T-helper 9 cell (primary cell): ENCODE measurements at places on chromosomes 5 and 9.

DNA sequence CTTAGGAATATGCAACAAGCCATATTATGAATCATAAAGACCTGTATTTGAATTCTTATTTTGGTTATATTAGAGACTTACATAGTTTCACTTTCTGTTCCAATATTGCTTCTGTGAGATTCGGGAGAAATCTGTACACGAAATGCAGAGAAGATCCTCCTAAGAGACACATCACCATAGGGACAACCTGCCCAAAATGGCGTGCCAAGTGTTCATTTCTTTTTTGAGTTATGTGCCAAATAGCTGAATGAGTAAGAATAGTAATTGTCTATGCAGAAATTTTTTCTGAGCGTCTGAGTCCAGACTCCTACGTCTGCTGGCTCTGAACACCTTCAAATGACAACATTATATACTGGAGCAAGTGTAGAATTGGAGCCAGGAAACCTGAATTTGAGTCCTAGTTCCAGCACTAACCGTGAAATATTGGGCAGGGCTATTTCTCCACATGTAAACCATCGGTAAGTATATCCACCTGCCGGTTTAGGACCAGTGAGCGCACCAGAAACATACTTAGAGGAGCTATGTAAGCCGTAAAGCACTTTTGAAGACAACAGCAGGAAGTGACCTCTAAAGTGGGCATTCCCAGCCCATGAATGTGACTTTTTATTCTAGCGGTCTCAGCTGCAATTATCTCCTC, 163.9 kb upstream of the DMRT1 start:
- no peak for DNase-seq

DNA sequence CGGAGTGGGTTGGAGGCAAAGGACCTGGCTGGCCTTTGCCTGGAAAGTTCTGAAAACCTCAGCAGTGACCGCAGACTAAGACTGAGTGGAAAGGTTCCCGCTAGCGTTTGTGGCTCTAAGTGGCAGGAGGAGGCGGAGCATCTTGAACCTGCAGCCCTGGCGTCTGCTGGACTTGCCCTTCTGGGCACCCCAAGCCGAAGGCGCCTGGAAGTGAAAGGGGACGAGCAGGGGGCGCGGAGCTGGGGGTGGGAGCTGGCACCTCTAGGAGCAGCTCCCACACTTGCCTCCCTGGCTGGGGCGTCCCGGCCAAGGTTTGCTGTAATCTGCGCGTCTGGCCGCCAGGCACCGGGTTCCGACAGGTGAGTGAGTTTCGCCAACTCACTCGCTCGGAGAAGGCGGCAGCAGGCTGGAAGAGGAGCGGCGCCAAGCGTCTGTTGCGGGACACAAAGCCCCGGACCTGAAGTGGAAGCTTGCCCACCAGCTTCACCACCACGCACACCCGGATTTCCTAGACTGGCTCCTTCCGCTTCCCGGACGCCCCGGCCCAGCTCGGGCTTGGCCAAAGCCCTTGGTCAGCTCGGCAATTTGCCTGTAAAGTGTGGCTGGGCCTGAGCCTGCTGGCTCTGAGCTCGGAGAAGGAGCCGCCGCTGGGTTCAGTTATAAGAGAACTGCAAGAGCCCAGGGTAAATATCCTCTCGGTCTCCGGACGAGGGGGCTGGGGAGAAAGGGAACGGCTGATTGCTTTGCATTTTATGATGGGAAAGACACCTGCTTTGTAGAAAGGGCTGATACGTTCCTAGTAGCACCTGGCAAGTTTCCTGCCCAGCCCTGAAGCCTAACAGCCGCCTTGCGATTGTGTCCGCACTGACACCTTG, at the start of gene GNA14:
Gene GNA14, minus strand, starts transcription at position 89 of the 875 bp plus-strand sequence. CDS start 529 bp downstream, outside the sequence.
- DNase-seq: no peak

DNA sequence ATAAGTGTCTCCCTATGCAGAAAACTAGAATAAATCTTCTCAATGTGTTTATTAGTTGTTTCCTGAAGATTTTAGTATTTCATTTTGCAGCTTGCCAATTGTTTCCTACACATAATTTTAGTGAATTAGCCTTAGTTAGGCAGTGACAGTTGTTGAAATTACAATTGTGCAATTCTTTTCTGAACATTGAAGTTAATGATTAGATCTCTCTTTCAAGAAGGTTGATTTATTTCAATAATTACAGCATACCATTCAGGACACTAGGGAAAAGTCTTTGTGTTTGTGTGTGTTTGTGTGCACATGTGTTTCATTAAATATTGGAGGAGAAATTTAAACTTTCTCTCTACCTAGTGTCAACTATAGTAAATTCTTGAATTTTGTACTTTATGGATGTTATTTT, 199.6 kb upstream of the MPDZ start:
- DNase-seq: no peak

GRCh38 chr9:21810881-21811280, 8.4 kb downstream of the MTAP start:
- no peak for DNase-seq

DNA sequence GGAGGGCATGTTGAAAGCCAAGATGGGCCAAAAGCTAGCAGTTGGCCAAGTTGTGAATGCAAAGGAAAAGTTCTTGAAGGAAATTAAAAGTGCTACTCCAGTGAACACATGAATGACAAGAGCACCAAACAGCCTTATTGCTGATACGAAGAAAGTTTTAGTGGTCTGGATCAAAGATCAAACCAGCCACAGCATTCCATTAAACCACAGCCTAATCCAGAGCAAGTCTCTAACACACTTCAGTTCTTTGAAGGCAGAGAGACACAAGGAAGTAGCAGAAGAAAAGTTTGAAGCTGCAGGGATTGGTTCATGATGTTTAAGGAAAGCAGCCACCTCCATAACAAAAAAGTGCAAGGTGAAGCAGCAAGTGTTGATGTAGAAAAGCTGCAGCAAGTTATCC, 71.6 kb downstream of the ERCC6L2 start:
- no peak for DNase-seq

DNA sequence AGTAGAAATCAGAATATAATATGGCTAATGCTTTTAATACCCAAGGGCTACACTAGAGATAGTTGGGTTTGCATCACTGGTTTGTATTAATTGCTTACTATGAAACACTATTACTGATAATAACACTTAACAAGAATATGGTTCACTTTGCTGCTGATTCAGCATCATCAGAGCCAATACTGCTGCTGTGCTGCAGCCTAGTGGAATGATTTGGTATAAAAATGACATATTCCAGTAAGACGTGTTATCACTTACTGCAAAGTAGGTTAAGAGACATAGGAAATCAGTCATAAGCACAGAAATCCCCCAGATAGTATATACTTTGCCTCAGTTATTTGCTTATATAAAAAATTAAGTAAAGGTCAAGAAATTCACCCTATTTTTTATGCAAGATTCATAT, 2.8 kb downstream of the CDH10 start:
- DNase-seq: no peak

DNA sequence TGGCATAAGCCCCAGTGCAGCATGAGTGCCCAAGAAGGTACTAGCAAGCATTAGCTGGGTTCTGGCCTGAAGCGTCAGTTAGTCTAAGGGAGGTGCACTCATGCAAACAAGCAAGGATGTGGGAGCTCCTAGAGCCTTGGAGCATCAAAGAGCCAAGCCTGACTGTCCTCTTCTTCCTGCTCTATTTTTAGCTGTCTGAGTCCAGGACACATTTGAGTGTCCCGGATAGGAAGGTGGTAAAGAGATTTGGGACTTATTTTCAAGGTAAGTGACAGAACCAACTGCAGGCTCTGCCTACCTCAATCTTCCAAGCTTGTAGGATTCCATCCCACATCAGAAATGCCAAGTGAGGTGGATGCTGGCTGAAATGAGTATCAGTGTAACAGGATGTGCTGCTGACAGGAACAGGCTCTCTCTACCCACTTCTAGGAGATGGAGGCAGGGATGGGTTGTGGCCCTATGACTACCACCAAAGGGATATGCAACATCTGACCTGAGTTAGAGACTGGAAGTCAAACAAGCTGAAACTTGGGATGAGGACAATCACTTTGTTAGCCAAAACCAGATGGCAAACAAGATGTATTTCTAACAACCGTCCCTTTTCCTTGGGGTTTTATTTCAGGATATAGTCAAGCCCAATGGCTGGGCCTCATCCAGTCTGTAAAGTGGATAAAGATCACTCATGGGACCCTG, 15.1 kb downstream of the MACROH2A1 start:
- DNase-seq: no peak

DNA sequence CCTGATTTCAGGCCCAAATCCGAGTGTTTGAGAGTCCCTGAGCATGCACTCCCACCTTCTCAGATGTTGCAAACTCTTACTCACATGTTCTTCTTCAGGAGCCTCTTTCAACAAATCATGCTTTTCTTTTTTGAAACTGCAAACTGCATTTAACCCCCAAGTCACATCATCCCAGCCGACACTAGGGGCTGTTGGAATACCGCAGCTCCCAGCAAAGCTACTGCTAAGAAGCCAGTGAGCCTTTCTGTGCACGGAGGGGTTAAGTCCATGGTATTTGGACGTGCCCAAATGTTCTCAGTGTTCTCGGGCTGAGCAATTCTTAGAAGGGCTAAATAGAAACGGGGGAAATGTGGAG, 282.9 kb downstream of the NFIB start:
- no peak for DNase-seq

DNA sequence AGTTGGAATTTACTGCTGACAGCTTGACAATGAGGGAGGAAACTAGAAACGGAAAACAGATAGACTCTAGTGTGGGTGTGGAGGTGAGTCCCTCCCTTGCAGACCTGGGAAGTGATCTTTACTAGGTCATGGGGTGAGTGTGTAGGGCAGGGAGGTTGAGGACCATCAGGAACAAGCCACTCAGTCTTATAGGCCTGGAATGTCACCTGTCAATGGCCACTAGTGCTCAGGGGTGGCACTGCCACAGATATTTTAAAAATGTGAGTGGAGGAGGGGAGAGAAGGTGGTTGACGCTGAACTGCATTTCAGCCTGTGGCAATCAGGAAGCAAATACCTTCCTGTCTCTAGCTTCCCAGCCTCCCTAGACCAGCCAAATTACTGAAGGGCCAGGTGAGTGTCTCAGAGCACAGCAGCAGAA, 9.0 kb downstream of the OR2S2 start:
- DNase-seq: no peak

- DNase-seq: no peak
These were observed 171.8 kb upstream of the TAS2R1 start for GRCh38 chr5:9801908-9802307.

DNA sequence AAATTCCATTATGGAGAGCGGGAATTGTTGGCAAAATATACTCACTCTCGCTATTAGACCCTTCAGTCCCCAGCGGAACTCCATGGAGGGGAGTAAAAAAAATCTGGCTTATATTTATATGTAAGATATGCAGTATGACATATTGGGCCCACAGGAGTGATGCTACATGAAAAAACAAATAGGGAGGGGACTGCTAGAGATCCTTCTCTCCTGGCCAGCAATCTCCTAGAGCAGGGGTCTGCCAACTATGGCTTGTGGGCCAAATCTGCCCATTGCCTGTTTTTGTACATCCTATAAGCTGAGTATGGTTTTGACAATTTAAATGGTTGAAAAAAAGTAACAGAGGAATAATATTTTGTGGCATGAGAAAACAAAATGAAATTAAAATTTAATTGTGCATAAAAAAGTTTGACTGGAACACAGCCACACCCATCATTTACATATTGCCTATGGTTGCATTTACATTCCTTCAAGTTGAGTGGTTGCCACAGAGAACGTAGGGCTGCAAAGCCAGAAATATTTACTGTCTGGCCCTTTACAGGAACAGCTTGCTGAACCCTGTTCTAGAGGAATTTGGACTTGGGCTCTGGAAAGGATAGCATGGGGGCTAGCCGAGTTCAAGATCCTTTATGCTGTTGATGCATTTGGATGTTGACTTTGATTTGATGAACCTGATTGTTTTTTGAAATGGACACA, 197.3 kb upstream of the CLINT1 start:
- no peak for DNase-seq

DNA sequence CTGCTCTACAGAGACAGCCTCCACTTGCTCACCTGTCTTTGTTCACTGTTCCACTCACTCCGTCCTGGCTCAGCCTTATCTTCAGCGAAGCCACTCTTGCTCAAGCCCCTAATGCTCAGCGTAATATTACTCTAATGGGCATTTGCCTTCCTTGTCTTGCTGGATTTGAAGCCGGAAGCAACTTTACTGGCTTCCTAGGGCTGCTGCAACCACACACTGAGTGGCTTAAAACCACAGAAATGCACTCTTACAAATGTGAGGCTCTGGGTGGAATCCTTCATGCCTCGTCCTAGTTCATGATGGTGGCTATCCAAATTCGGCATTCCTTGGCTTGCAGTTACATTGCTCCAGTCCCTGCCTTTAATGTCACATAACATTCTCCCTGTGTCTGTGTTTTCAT, 85.5 kb upstream of the MARCHF11 start:
- no peak for DNase-seq

- DNase-seq: no peak
These were observed 122.8 kb downstream of the TMEM161B start for GRCh38 chr5:88145611-88146467.

DNA sequence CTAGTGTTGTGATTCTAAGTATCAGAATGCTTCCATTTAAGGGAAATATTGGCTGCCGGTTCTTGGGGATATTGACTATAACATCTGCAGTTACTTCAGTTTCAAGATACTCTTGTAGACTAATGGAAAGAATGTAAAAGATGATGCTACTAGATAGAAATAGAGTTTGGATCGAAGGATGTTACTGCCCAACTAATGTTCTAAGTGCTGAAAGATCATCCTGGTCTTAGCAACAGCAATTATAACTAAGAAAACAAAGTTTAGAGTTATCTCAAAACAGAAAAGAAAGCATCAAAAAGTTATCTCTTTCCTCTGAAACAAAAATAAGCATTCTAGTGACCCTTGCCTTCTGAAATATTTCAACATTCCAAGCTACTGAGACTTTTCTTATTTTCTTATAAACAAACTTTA, 49.9 kb downstream of the ITGA1 start:
- DNase-seq: no peak

DNA sequence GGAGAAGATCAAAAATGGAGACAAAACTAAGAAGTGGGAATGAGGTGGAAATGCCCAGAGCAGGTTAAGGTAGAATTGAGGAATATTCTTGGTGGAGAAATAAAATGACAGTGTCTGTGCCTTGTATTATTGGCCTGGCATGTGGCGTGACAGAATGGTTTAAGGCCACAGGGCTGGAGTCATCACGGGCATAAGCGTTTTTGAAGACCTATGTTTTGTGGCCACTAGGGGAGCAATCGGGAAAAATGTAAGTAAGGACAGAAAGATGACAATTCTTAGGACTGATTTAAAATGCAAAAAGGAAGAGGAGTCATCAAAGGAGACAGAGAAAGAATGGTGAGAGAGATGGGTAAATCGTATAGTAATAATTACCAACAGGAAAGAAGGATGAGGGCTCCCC, 72.2 kb upstream of the EPB41L4A start:
- no peak for DNase-seq

- no peak for DNase-seq
These were observed 44.0 kb downstream of the NEURL1B start for GRCh38 chr5:172685091-172685490.
